ENCODE measurements at places on chromosomes 7 and 10.
A peak's percentile ranks its signal among the peaks of the same experiment; 100 is the strongest.

DNA sequence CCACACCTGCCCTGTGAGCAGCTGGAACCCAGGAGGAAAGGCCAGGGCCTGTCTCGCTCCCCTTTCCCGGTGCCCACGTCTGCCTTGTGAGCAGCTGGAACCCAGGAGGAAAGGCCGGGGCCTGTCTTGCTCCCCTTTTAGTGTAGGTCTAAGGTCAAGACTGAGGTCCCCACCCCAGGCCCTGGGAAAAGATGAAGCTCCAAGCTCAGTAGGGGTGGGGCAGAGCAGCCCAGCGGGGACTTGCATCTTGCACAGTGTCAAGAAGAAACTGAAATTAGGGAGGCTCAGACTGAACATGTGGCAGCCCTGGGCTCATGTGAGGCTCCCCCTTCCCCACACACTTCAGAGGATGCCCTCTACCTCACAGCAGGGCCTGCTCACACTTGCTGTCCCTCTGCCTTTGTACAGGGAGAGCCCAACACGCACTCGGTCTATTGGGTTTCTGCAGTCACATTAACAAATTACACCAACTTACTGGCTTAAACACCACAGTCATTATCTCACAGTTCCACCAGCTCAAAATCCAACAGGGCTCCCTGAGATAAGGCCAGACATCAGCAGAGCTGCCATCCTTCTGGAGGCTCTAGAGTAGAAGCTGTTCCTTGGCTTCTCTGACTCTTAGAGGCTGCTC, 12.4 kb downstream of the POLL start:
- no peak for DNase-seq

- no peak for DNase-seq
These were observed 228.0 kb downstream of the PRKG1 start for GRCh38 chr10:51302316-51302715.

- no peak for DNase-seq
These were observed 129.4 kb upstream of the PLPP4 start for GRCh38 chr10:120327675-120328074.

DNA sequence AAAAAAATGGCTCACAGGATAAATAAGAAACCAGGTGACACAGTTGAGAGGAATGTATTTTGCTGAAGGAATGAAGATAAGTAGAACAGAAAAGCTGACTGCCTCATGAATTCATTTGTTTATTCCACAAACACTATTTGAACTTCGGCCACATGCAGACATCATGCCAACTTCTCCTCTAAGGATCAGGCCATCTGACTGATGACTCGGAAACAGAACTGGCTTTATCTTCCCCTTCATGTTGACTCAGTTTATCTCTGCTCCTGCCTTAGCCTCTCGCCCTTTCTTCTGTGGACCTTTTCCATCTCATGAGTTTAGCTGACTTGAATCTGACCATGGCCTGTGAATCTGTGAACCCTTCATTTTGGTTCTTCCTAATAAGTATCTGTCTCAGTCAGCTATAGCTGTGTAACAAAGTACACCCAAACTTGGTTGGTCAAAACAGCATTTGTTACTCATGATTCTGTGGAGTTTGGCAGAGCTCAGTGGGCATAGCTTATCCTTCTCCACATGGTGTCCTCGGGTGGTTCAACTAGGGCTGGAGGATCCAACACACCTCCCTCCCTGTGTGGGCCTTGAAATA, 44.0 kb upstream of the GRID1 start:
- DNase-seq: no peak

GRCh38 chr7:24911213-24911603, 68.8 kb downstream of the OSBPL3 start:
- DNase-seq: no peak

DNA sequence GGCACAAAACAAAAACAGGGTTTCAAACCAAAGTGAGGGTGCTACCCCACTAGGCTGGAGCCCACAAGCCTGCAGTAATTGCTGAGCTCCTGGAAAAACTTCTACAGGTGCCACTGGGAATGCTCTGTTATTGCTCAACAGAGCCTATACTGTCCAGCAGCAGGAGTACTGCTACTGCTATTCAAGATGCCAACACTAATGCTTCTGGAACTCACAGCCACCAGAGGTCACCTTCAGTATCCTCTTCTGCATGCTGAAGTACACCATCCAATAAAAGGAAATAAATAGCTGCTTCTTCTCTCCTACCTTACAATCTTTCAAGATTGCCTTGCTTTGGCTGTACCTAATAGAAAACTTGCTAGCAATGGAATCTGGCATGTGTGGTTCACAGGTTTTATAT, 222.0 kb downstream of the LRRN3 start:
- DNase-seq: no peak

- no peak for DNase-seq
These were observed 121.9 kb downstream of the PLPP4 start for GRCh38 chr10:120578890-120579289.

- peak; percentile 73 for DNase-seq
These were observed 225.6 kb downstream of the AHR start for GRCh38 chr7:17523813-17524739.

DNA sequence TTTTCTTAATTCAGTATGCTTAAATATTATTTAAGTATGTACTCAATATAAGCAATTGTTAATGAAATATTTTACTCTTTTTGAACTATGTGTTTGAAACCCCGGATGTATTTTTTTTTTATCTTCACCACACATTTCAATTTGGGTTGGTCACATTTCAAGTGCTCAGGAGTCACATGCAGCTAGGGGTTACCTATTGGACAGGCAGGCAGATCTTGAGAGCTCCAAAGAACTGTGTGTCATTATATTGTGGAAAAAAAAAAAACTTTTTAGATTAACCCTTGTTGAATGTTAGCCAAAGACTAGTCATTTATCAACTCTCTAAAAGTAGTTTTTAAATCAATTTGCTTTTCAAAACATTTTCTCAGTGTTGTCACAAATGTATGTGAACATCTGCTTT, 37.2 kb downstream of the IKZF1 start:
- no peak for DNase-seq

- DNase-seq: no peak
These were observed 82.7 kb downstream of the CUX1 start for GRCh38 chr7:101900103-101900502.

GRCh38 chr7:125358551-125359167, 429.0 kb upstream of the POT1 start:
- DNase-seq: no peak

DNA sequence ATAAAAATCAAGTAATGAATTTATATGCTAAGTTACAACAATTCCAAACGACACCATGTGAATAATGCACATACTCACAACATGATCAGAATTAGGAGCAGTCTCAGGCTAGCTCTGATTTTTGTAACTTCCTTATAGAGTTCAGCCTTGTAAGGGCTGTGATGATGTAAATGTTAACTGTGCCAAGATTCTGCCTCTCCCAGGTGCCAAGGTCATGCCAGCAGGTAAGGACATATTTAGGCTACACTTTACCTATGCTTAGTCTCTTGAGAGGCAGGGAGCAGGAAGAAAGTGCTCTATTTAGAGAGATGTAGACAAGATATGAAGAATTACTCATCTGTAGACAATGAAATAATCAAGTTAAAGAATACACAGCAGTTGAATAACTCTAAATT, 53.6 kb upstream of the AGR3 start:
- DNase-seq: no peak

DNA sequence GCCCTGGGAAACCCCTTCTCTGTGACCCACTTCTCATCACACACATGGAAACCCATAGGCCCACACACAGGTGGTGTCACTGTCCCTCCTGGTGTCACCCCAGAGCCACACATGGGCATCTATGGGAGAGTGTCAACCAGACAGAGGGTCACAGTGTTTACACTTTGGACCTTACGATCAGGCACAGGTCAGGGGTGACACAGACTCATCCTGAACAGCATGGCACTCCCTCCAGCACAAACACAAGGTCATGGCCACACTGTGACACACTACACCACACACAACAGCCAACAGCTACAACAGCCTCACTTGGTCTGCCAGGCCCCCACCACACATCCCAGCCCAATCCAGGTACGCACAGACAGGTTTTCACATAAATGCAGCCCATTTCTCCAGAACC, 6.2 kb downstream of the TLX1 start:
- no peak for DNase-seq

DNA sequence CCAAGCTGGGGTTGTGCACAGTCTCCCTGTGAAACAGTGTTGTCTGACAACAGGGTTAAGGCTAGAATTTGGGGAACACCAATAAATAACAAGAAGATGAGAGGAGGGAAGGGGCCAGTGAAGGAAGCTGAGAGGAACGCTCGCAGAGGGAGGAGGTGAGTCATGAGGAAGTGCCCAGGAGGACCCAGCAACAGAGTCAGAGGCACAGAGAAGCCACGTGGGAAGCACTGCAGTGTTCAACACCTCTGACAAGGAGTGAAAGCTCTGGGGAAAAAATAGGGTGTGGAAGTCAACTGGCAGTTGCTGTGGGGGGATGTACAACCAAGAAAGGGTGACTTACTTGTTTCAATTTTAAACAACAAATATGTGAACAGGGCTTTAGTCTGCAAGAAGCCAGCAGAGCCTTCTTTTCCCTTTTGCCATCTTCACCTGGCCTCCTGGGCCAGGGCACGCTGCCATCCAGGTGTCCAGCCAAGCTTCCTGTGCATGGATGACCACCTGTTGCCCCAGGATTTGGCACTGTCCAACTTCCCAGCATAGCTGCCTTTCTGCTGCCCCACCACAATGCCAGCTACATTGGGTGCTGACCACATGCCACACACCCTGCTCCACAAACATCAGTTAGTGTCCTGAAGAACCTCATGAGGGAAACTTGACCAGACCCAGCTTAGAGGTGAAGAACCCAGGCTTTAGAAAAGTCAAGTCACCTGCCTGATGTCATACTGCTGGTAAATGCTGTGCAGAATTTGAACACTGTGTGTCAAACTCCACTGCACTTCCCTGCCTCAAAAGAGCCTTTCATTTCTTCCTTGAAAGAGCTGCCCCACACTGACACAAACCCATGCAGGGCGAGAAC, 69.6 kb downstream of the ATXN7L1 start:
- no peak for DNase-seq

- no peak for DNase-seq
These were observed 189.5 kb downstream of the ANK3 start for GRCh38 chr10:60200012-60200681.

- DNase-seq: peak; percentile 32
These were observed 497 bp upstream of the RAB11FIP2 start for GRCh38 chr10:118047157-118047719.

GRCh38 chr7:50826371-50827172, 43.9 kb upstream of the GRB10 start:
- DNase-seq: no peak

GRCh38 chr7:47720141-47720906, 138.4 kb upstream of the TNS3 start:
- no peak for DNase-seq

DNA sequence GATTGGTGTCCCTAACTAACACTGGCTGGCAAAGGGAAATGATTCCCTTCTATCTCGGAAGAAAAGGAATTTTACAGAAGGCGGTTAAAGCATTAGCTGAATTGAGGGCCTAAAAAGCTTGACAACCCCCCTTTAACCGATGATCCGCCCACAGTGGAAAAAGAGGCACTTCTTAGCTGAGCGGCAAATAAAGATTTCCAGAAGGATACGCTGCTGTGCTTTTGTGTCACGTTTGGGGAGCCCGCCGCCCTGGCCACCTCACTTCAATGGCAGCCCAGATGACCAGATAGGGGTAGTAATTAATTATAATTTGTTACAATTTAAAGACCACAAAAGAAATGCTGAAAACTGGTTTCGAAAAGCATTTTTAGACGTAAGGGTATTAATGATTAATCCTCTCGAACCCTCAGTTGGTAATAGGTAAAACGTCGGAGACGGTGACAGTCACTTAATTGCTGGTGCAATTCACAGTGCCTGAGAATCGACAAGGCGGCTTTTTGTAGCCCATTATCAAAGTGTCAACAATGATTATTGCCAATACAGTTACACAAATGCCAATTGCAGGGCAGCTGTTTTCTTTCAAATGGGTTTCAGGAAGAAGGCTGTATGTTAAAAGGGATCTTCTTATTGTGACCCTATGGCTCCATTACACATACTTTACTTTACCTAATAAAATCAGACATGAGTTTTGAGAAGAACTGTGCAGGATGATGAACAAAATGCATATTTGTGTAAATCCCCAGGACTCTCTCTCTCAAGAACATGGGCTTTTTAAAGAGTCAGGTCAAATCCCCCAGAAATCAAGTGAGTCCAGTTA, 154.1 kb downstream of the PIP4K2A start:
- no peak for DNase-seq

All from SHP77 (cell line).